Right ventricle myocardium superior (tissue), 1 donor: ENCODE measurements at places on chromosomes 11 and 22. TPM values are rescaled to one million over a fixed set of nuclear protein-coding genes. Genes with fewer than 3 reads are reported as not detected.

- no peak for DNase-seq
Measured at GRCh38 chr11:93532806-93533205, 10.4 kb downstream of the SMCO4 start.

DNA sequence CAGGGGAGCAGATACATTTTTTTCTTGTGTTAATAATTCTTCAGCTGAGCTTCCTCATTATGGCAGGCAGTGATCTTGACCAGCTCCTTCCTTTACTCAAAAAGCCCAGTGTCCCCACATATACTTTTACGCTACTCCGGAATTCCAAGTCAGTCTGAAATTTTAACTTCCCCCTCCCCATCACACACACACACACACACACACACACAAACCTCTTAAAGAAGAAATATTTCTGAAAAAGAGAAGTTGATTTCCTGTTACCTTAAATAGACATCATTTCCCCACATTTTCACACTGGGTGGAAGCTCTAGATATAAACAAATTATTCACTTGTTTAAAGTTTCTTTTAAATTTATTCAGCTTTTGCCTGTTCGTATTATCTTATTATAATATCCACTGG is 113.9 kb downstream of the DBX1 start:
- no peak for DNase-seq

- no peak for DNase-seq
Measured at GRCh38 chr11:86790195-86790725, 10.1 kb upstream of the PRSS23 start.

DNA sequence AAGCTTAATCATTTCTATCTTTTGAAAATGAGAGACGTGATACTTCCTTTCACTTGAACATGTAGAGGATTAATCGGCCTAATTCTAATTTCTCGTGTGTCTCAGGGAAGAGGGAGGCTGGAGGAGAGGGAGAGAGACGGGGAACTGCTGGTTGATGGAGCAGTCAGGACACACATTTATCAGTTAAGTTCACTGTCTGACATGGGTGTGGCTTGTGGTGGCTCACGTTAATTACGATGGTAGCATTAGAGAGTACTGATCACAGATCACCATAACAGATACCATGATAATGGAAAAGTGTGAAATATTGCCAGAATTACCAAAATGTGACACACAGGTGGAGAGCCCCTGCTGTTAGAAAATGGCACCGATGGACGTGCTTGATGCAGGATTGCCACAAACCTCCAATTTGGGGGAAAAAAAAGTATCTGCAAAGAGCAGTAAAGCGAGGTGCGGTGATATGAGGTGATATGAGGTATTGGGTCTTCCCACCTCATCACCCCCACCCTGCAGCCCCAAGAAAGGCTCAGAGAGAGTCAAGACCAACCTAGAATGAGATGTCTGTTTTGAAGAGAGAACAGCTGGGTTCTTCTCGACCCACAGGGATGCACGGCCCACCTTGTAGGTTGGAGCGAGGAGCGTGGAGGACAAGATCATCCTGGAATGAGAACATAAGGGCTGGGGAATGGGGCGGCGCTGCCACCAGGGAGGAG is 19.7 kb downstream of the ZBED4 start:
- no peak for DNase-seq

Gene GLYAT
- total RNA-seq = 0.22 TPM

Gene CD3D
- total RNA-seq = 0.62 TPM
